ENCODE measurements at places on chromosomes 13 and 19.
A peak's percentile ranks its signal among the peaks of the same experiment; 100 is the strongest.

- H3K27me3 ChIP-seq = no peaks in the 10 kb centered on the region
- no peak for DNase-seq
- H3K4me3 ChIP-seq = no peak overlapping the region
- H3K36me3 ChIP-seq = no peaks in the 10 kb centered on the region
- H3K4me1 ChIP-seq = no peaks in the 10 kb centered on the region
- no peak overlapping the region for H3K27ac ChIP-seq
Measured at GRCh38 chr13:38537051-38537450, 149.8 kb upstream of the FREM2 start.

DNA sequence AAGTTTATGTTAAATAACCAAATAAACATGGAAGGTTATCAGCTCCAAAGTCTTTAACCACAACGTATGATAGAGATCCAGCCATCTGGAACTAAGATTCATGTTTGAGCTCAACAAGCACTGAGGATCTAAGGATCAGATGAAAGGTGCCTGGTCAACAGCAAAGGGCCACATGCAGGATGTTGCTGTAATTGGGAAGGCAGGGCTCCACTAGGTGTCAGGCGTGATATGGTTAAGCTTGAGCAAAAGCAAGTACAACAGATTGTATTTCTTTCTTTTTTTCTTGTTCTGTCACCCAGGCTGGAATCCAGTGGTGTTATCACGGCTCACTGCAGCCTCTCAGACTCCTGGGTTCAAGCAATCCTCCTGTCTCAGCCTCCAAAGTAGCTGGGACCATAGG lies 12.0 kb downstream of the EBPL start:
- no peak overlapping the region for H3K27ac ChIP-seq
- H3K27me3 ChIP-seq = no peaks in the 10 kb centered on the region
- H3K4me1 ChIP-seq = no peaks in the 10 kb centered on the region
- no peaks in the 10 kb centered on the region for H3K36me3 ChIP-seq
- DNase-seq = no peak
- no peak overlapping the region for H3K4me3 ChIP-seq

- no peaks in the 10 kb centered on the region for H3K27me3 ChIP-seq
- no peaks in the 10 kb centered on the region for H3K4me1 ChIP-seq
- no peaks in the 10 kb centered on the region for H3K36me3 ChIP-seq
- no peak overlapping the region for H3K27ac ChIP-seq
Measured at GRCh38 chr19:35462476-35462953, 14.5 kb downstream of the FFAR2 start.

- H3K4me3 ChIP-seq = peak overlapping the region; percentile 72
- H3K4me1 ChIP-seq = peaks cover 6% of the 10 kb centered on the region
- H3K36me3 ChIP-seq = no peaks in the 10 kb centered on the region
- no peak overlapping the region for H3K27ac ChIP-seq
- peak; percentile 55 for DNase-seq
Measured at GRCh38 chr19:43525836-43526771, 897 bp downstream of the ETHE1 start.

All from H1 (cell line).